Endothelial cell of coronary artery (primary cell): ENCODE measurements at places on chromosomes 2 and 18. TPM values are rescaled to one million over a fixed set of nuclear protein-coding genes. Genes with fewer than 3 reads are reported as not detected.

GPR35 gene
- under 0.01 and 0.47 TPM in 2 replicates for total RNA-seq

PARD6G gene
- total RNA-seq: 0.75 and 1.3 TPM in 2 replicates

ZAP70 gene
- not detected in 2 replicates for total RNA-seq

SNTG2 gene
- not detected in 2 replicates for total RNA-seq

NOSTRIN gene
- 0.36 TPM in 1 of 2 replicates, not detected in the other for total RNA-seq

KIF5C gene
- total RNA-seq: 0.09 TPM in 2 replicates

UPP2 gene
- not detected in 2 replicates for total RNA-seq

ZC3H6 gene
- 1.4 and 2.9 TPM in 2 replicates for total RNA-seq

IL36RN gene
- total RNA-seq: not detected in 2 replicates

TMSB10 gene
- 9,836 and 10,308 TPM in 2 replicates for total RNA-seq

RIT2 gene
- not detected in 2 replicates for total RNA-seq

CFC1 gene
- not detected in 2 replicates for total RNA-seq
